ENCODE measurements at places on chromosomes 2 and 18. TPM values are rescaled to one million over a fixed set of nuclear protein-coding genes. Genes with fewer than 3 reads are reported as not detected.

DNA sequence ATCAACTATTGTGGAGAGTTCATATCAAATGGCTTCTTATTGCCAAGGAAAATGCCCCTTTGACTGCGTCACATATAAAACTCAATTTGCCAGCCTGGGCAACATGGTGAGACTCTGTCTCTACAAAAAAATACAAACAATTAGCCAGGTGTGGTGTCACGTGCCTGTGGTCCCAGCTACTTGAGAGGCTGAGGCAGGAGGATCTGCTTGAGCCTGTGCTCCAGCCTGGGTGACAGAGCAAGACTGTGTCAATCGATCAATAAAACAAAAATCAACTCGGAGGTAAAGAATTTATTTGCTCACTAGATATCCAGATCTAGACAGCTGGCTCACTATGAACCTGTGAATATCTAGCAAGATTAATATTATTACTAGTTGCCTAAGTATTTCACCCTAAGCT lies 1.7 kb upstream of the ZCCHC2 start:
- H3K4me3 ChIP-seq, result no peak overlapping the region
- H3K27me3 ChIP-seq, result peaks cover 34% of the 10 kb centered on the region
- H3K27ac ChIP-seq, result no peak overlapping the region
- no peaks in the 10 kb centered on the region for H3K4me1 ChIP-seq
- H3K36me3 ChIP-seq, result no peaks in the 10 kb centered on the region

Gene RBM44
- total RNA-seq, result 0.50 TPM

- no peak overlapping the region for H3K4me3 ChIP-seq
- DNase-seq, result no peak
- no peak overlapping the region for H3K27ac ChIP-seq
- H3K36me3 ChIP-seq, result no peaks in the 10 kb centered on the region
- H3K27me3 ChIP-seq, result no peaks in the 10 kb centered on the region
- no peaks in the 10 kb centered on the region for H3K4me1 ChIP-seq
These were observed 359.5 kb upstream of the ETAA1 start for GRCh38 chr2:67037655-67038054.

GRCh38 chr2:218437969-218438368 lies 19.0 kb downstream of the VIL1 start:
- no peaks in the 10 kb centered on the region for H3K27me3 ChIP-seq
- H3K36me3 ChIP-seq, result peaks cover 15% of the 10 kb centered on the region
- H3K4me1 ChIP-seq, result no peaks in the 10 kb centered on the region
- no peak overlapping the region for H3K4me3 ChIP-seq
- DNase-seq, result no peak

DNA sequence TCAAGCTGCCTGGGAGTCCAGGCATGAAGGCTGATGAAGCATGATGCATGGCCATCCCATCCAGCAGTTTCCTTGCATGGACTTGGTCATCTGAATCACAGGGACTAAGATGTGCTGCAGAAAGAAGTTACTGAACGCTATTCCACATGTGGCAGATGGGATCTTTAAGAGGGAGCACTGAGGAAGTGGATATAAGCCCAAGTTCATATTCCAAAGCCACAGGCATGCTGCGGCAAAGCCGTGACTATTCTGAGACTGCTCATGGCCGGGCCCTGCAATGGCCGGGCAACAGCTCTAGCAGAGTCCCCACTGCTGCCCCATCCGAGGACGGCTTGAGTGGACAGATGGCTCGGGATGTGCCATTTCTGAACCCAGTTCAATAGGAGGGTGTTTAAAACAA lies 61.5 kb downstream of the STPG4 start:
- no peak overlapping the region for H3K4me3 ChIP-seq
- no peak for DNase-seq
- H3K4me1 ChIP-seq, result peaks cover 14% of the 10 kb centered on the region
- H3K27ac ChIP-seq, result no peak overlapping the region
- no peaks in the 10 kb centered on the region for H3K36me3 ChIP-seq

GRCh38 chr2:8633186-8633734 lies 48.6 kb upstream of the ID2 start:
- no peak overlapping the region for H3K27ac ChIP-seq
- no peak overlapping the region for H3K4me3 ChIP-seq
- H3K4me1 ChIP-seq, result peaks cover 15% of the 10 kb centered on the region
- H3K36me3 ChIP-seq, result no peaks in the 10 kb centered on the region
- DNase-seq, result no peak

Gene EFR3B
- 8.0 TPM for total RNA-seq
